ENCODE measurements at places on chromosomes 5 and 9.

- peaks cover 29% of the 10 kb centered on the region for H3K27me3 ChIP-seq
- peaks cover 12% of the 10 kb centered on the region for H3K4me1 ChIP-seq
- no peak for DNase-seq
- H3K4me3 ChIP-seq: no peak overlapping the region
Observed at GRCh38 chr9:108606401-108606800, 249.4 kb downstream of the ACTL7B start.

GRCh38 chr5:177474002-177474476 is 605 bp upstream of the DBN1 start:
- DNase-seq: no peak
- H3K27ac ChIP-seq: peak overlapping the region; percentile 77
- H3K4me3 ChIP-seq: peak overlapping the region; percentile 64
- H3K36me3 ChIP-seq: no peaks in the 10 kb centered on the region
- peaks cover 64% of the 10 kb centered on the region for H3K4me1 ChIP-seq

DNA sequence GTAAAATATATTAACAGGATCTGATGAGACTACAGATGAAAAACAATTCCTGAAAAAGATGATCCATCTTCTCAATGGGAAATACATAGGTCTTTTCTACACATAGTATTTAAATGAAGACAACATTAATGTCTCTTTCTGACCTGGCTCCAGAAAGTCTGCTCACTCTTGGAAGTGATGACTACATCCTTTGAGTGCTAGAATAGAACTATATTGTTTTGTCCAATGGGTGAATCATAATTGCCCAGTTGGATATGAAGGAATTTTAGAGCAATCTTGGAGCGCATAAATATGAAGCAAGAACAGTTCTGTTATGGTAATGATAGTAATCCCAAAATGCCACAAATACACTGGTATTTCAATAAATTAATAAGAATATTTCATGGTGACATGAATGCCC is 322.1 kb downstream of the DEPDC1B start:
- peaks cover 6% of the 10 kb centered on the region for H3K4me1 ChIP-seq
- no peak overlapping the region for H3K4me3 ChIP-seq
- peaks cover 3% of the 10 kb centered on the region for H3K27me3 ChIP-seq
- H3K27ac ChIP-seq: no peak overlapping the region
- no peaks in the 10 kb centered on the region for H3K36me3 ChIP-seq

- no peaks in the 10 kb centered on the region for H3K27me3 ChIP-seq
- no peak for DNase-seq
- H3K4me1 ChIP-seq: peaks cover 23% of the 10 kb centered on the region
- H3K36me3 ChIP-seq: no peaks in the 10 kb centered on the region
- H3K4me3 ChIP-seq: peak overlapping the region; percentile 49
Observed at GRCh38 chr9:36575411-36575882, 2.8 kb downstream of the MELK start.

GRCh38 chr5:73921741-73922140 is 295.7 kb downstream of the ARHGEF28 start:
- H3K4me1 ChIP-seq: peaks cover 13% of the 10 kb centered on the region
- no peak overlapping the region for H3K27ac ChIP-seq
- H3K27me3 ChIP-seq: no peaks in the 10 kb centered on the region
- peaks cover 45% of the 10 kb centered on the region for H3K36me3 ChIP-seq
- DNase-seq: no peak
- no peak overlapping the region for H3K4me3 ChIP-seq

GRCh38 chr9:114263853-114264510 is 58.9 kb upstream of the ORM1 start:
- H3K27me3 ChIP-seq: no peaks in the 10 kb centered on the region
- H3K4me1 ChIP-seq: peaks cover 3% of the 10 kb centered on the region
- H3K36me3 ChIP-seq: peaks cover 11% of the 10 kb centered on the region

DNA sequence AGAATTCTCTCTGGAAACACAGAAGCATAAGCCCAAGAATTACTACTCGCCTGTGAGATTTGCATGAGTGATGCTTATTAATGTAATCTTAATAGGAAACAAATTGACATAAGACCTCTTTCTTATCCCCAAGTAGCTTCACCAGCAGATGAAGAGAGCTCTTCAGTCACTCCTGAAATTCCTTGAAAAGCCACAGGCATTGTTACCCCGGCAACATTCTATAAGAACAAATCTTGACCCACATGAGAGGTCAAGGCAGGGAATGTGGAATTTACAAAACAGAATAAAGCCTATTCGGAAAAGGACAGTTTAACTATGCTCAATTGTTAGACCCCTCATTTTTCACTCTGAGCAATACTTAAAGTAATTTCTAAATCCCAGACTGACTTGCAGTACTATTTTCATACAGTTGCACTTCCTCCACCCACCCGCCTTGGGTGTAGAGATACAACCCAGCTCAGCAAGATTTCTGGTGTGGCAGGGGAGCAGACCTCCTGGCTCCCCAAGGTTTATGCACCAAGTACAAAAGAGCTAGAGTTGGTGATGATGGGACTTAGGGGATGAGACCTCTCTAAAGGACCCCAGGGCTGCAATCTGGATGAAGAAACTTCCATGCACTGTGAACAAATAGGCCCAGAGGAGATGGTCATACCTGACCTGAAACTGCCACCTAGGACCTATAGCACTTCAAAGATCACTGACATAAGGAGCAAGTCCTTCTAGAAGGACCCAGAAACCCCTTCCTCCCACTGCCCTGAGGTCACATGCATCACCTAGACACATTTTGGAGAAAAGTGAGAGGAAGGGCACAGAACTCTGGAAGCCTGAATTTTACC is 242.1 kb downstream of the ZNF608 start:
- DNase-seq: no peak
- H3K4me1 ChIP-seq: peaks cover 9% of the 10 kb centered on the region
- no peaks in the 10 kb centered on the region for H3K27me3 ChIP-seq
- no peak overlapping the region for H3K4me3 ChIP-seq

DNA sequence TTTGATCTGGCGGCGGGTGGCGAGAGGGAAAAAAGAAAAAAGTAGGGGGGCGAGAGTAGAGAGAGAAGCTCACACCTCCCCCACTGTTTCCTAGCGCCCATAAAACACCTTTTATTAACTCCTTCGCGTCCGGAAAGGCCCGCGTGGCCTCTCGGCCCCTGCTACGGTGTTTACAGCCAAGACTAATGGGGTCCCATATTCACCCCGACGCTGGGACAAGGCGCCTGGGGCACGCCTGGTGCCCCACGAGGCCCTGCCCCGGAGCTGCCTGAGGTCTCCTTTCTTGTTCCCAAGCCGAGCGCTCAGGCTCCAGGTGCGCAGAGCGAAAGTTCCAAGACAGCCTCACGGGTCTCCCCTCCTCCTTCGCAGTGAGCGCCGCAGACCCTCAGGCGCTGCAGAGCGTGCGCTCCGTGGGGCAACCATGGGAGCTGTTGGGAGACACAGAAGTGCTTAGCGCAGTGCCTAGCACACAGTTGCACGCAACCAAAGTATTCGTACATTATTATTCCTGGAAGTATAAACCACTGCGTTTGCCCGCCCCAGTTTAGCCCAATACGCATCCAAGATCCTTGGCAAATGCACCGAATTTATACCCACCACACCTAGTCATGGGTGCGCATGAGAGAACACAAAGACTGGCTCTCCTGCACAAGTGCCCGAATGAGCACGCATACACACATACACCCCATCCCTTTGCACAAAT is 4.3 kb downstream of the HAND1 start:
- peaks cover 2% of the 10 kb centered on the region for H3K36me3 ChIP-seq
- no peak overlapping the region for H3K4me3 ChIP-seq
- H3K4me1 ChIP-seq: peaks cover 45% of the 10 kb centered on the region

DNA sequence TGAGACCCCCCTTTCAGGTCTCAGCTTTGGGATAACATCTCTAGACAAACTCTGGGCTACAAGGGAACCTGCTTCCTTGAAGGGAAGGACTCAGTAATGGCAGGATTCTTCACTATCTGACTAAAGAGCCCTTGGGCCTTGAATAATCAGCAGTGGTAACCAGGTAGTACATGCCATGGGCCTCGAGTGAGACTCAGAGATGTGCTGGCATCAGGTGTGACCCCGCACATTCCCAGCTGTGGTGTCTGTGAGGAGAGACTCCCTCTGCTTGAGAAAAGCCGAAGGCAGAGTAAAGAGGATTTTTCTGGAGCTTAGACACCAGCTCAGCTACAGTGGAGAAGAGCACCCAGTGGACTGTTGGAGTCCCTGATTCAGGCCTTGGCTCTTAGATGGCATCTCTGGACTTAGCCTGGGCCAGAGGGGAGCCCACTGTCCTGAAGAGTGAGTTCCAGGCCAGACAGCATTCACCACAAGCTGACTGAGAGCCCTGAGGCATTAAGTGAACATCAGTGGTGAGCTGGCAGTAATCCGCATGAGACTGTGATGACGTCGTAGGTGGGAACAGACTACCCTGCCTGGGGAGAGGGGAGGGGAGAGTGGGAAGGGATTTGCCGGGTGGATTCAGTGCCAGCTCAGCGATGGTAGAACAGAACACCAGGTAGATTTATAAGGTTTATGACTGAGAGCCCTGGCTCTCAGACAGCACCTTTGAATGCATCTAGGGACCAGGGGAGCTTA is 5.3 kb upstream of the ZNF782 start:
- DNase-seq: no peak
- no peak overlapping the region for H3K4me3 ChIP-seq
- H3K4me1 ChIP-seq: peaks cover 4% of the 10 kb centered on the region
- peaks cover 8% of the 10 kb centered on the region for H3K27me3 ChIP-seq

DNA sequence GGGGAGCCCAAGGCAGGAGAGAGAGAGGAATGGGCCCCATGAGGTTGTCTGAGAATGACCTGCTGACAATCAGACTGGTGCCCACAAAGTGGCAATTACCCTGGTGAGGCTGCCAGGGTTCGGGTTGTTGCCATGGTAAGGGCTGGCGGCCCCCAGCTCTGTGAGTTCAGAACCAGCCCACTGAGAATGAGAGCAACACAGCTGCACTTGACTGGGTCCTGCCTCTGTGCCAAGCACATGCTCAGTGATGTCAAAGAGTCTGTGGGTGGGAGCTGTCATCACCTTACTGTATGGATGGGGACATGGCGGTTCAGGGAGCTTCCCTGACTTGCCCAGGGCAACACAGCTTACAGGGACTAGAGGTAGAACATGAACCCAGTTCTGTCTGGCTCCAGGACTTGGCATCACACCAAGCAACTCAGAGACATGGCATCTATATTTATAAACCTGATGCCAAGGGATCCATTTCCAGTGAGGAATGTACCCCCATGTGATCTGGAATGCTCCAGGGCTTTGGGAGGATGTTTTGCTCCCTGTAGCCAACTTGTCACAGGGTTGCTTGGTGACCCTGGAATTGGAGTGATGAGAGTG is 38.2 kb upstream of the TEX48 start:
- H3K27ac ChIP-seq: no peak overlapping the region
- H3K4me3 ChIP-seq: no peak overlapping the region
- no peak for DNase-seq
- no peaks in the 10 kb centered on the region for H3K36me3 ChIP-seq
- peaks cover 13% of the 10 kb centered on the region for H3K27me3 ChIP-seq

- no peak overlapping the region for H3K27ac ChIP-seq
- H3K27me3 ChIP-seq: no peaks in the 10 kb centered on the region
- DNase-seq: no peak
- H3K36me3 ChIP-seq: no peaks in the 10 kb centered on the region
- no peaks in the 10 kb centered on the region for H3K4me1 ChIP-seq
Observed at GRCh38 chr5:18576586-18576985, 942.3 kb downstream of the TAF11L14 start.

DNA sequence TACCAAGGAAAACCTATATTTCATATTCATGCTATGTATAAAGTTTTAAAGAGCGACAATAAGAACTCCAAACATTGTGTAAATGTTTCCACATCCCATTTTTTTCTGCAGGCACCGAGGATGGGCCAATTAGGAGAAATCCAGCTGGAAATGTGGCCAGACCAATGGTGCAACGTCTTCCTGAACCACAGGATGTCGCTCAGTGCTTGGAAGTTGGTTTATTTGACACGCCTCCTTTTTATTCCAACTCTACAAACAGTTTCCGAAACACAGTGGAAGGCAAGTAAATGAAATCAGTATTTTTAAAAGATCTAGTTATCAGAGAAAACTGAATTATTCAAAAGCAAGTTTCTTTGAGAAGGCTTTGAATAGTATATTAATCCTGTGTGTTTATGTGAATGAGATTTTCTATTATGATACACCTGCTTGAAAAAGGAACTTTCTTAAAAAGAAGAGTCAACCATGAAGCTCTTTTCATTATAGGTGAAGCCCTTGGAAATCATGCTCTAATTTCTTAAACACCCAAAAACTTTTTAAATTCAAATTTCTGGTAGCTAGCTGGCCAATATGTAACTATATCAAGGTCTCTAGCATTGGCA is 9.1 kb downstream of the TYRP1 start:
- H3K27ac ChIP-seq: no peak overlapping the region
- DNase-seq: no peak
- H3K36me3 ChIP-seq: no peaks in the 10 kb centered on the region
- peaks cover 23% of the 10 kb centered on the region for H3K4me1 ChIP-seq
- no peaks in the 10 kb centered on the region for H3K27me3 ChIP-seq
- H3K4me3 ChIP-seq: no peak overlapping the region

DNA sequence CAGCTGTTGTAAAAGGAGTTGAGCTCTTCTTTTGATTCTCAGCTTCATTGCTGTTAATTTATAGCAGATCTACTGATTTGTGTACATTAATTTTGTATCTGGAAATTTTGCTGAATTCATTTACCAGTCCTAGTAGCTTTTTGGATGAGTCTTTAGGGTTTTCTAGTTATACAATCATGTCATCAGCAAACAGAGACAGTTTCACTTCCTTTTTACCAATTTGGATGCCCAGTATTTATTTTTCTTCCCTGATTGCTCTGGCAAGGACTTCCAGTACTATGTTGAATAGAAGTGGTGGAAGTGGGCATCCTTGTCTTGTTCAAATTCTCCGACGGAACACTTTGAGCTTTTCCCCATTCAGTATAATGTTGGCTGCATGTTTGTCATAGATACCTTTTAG is 398.9 kb upstream of the POU5F2 start:
- no peak for DNase-seq
- H3K4me1 ChIP-seq: no peaks in the 10 kb centered on the region
- no peaks in the 10 kb centered on the region for H3K36me3 ChIP-seq
- H3K27ac ChIP-seq: no peak overlapping the region
- H3K27me3 ChIP-seq: peaks cover 2% of the 10 kb centered on the region
- no peak overlapping the region for H3K4me3 ChIP-seq

DNA sequence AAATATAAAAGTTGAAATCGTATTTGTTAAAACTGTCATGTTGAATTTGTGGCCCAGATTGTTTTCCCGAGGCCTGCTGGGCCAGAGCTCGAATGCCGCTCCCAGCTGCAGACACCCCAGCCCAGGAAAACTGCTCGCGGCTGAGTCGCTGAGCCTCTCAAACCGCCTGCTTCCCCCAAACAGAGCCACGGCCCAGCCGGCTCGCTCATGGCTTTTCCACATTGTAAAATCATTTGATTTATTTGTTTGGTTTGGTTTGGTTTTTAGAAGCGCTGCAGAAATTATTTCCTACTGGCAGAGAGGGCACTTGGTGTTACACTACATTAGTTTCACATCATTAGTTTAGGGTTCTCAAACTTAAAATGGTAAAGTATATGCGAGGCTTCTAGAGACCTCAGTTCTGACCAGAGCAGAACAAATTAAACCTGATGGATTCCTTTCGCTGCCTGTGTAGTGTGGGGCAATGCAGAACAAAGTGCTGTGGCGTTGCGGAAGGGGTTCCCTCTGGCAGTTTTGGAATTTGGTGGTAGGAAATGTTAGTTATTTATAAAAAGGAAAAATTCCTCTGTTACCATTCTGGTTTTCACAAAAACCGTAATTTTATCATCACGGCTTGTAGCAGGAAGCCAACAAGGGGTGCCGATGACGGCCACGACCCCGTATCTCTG is 156.5 kb upstream of the PITX1 start:
- H3K4me1 ChIP-seq: peaks cover 6% of the 10 kb centered on the region
- peaks cover 70% of the 10 kb centered on the region for H3K27me3 ChIP-seq
- no peaks in the 10 kb centered on the region for H3K36me3 ChIP-seq
- DNase-seq: peak; percentile 62
- peak overlapping the region; percentile 52 for H3K4me3 ChIP-seq

GRCh38 chr9:33458444-33458843 is 11.1 kb upstream of the AQP3 start:
- no peak overlapping the region for H3K4me3 ChIP-seq
- no peaks in the 10 kb centered on the region for H3K27me3 ChIP-seq
- H3K27ac ChIP-seq: no peak overlapping the region
- no peak for DNase-seq

Measured in osteocyte (in vitro differentiated cells).